Fibroblast of lung (primary cell): ENCODE measurements at places on chromosomes 12 and 14. TPM values are rescaled to one million over a fixed set of nuclear protein-coding genes. Genes with fewer than 3 reads are reported as not detected.

ABHD4 gene
- total RNA-seq: 20.5 and 40.0 TPM in 2 replicates

GON7 gene
- 11.3 and 17.2 TPM in 2 replicates for total RNA-seq

FERMT2 gene
- 111 and 128 TPM in 2 replicates for total RNA-seq

GYS2 gene
- not detected in 2 replicates for total RNA-seq

AKAP5 gene
- 0.17 and 0.26 TPM in 2 replicates for total RNA-seq

SRGAP1 gene
- 17.5 and 30.2 TPM in 2 replicates for total RNA-seq

RND1 gene
- total RNA-seq: under 0.01 and 0.17 TPM in 2 replicates

STAC3 gene
- 0.26 and 0.33 TPM in 2 replicates for total RNA-seq

NELL2 gene
- total RNA-seq: 0.17 and 0.26 TPM in 2 replicates

ENDOU gene
- 0.17 TPM in 1 of 2 replicates, not detected in the other for total RNA-seq

ADCY4 gene
- 1.3 and 7.4 TPM in 2 replicates for total RNA-seq

PRR13 gene
- 30.3 and 48.1 TPM in 2 replicates for total RNA-seq

ASCL1 gene
- not detected in 2 replicates for total RNA-seq

FOXN4 gene
- not detected in 2 replicates for total RNA-seq

ZCRB1 gene
- total RNA-seq: 31.2 and 32.1 TPM in 2 replicates

P2RX2 gene
- not detected in 2 replicates for total RNA-seq

C12orf54 gene
- not detected in 2 replicates for total RNA-seq

SYCP3 gene
- 0.17 and 0.26 TPM in 2 replicates for total RNA-seq

SNRPF gene
- total RNA-seq: 11.3 and 14.2 TPM in 2 replicates

SOAT2 gene
- under 0.01 TPM in 1 of 2 replicates, not detected in the other for total RNA-seq

POTEG gene
- not detected in 2 replicates for total RNA-seq

COL2A1 gene
- not detected in 2 replicates for total RNA-seq

CCDC184 gene
- under 0.01 and 0.17 TPM in 2 replicates for total RNA-seq

LTB4R gene
- total RNA-seq: 0.66 and 1.0 TPM in 2 replicates

TMEM229B gene
- total RNA-seq: 0.77 and 0.99 TPM in 2 replicates

HOXC13 gene
- total RNA-seq: not detected in 2 replicates

PLCZ1 gene
- not detected in 2 replicates for total RNA-seq

CPM gene
- 23.5 and 29.8 TPM in 2 replicates for total RNA-seq

SIX4 gene
- total RNA-seq: 9.2 and 18.3 TPM in 2 replicates

PKP2 gene
- total RNA-seq: under 0.01 TPM in 2 replicates

ASIC1 gene
- 1.7 and 1.8 TPM in 2 replicates for total RNA-seq

FOXA1 gene
- under 0.01 TPM in 2 replicates for total RNA-seq

LYZ gene
- total RNA-seq: 0.17 and 0.77 TPM in 2 replicates

TXNDC16 gene
- 3.0 and 5.1 TPM in 2 replicates for total RNA-seq

RIMBP2 gene
- under 0.01 and 0.17 TPM in 2 replicates for total RNA-seq

LRTM2 gene
- not detected in 2 replicates for total RNA-seq

IAPP gene
- not detected in 2 replicates for total RNA-seq

CCDC198 gene
- not detected in 2 replicates for total RNA-seq

SMAGP gene
- 5.1 and 11.6 TPM in 2 replicates for total RNA-seq

LRIG3 gene
- total RNA-seq: 65.7 and 118 TPM in 2 replicates

TGM1 gene
- 0.51 and 0.83 TPM in 2 replicates for total RNA-seq

CIDEB gene
- 0.33 and 0.51 TPM in 2 replicates for total RNA-seq

RNF212B gene
- total RNA-seq: not detected in 2 replicates

CLEC6A gene
- total RNA-seq: not detected in 2 replicates

CD27 gene
- 0.17 TPM in 1 of 2 replicates, not detected in the other for total RNA-seq

GPR84 gene
- total RNA-seq: not detected in 2 replicates

PLEKHD1 gene
- under 0.01 TPM in 2 replicates for total RNA-seq

MMP19 gene
- 3.3 and 7.1 TPM in 2 replicates for total RNA-seq

TEX52 gene
- not detected in 2 replicates for total RNA-seq

BHLHE41 gene
- total RNA-seq: 0.51 and 2.3 TPM in 2 replicates

NRXN3 gene
- total RNA-seq: 0.51 and 0.83 TPM in 2 replicates

TEAD4 gene
- total RNA-seq: 6.3 and 7.4 TPM in 2 replicates

CEBPE gene
- total RNA-seq: not detected in 2 replicates

IFNG-AS1 gene
- not detected in 2 replicates for total RNA-seq

SIX6 gene
- not detected in 2 replicates for total RNA-seq
